ENCODE measurements at places on chromosomes 12 and 14.
A peak's percentile ranks its signal among the peaks of the same experiment; 100 is the strongest.

- no peak for DNase-seq
Observed at GRCh38 chr12:86057092-86057845, 183.2 kb downstream of the NTS start.

GRCh38 chr12:130444061-130444460 is 106.4 kb downstream of the PIWIL1 start:
- no peak for DNase-seq

GRCh38 chr12:98399532-98399931 is 115.9 kb upstream of the TMPO start:
- peak; percentile 44 for DNase-seq

DNA sequence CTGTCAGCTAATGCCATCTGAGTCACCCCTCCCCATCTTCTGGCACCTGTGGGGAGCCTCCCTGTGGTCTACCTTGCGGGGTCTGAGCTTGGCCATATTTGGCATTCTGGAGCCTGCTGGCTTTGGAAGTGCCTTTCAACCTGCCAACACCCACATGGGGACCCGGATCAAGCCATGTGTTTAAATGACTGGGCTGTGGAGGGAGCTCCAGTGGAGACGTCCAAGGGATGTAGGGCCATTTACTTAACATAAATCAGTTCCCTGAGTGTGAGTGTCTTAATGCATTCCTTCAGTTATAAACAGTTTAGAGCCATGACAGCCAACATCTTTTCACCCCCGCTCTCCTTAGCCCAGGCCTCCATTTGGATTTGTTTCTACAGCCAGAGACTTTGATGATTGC is 22.0 kb downstream of the CACNA1C start:
- DNase-seq: no peak

GRCh38 chr14:99168330-99168729 is 103.7 kb downstream of the BCL11B start:
- DNase-seq: no peak

DNA sequence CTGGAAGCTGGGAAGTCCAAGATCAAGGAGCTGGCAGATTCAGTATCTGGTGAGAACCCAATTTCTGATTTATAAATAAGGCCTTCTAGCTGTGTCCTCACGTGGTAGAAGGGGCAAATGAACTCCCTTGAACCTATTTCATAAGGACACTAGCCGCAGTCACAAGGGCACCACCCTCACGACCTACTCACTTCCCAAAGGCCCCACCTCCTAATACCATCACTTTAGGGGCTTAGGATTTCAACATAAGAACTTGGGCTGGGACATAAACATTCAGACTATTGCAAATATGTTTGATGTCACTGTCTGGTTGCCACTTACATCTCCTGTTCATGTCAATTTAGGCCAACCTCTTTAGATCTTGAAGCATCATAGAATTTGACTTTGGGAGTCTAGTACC is 10.8 kb upstream of the CNIH1 start:
- no peak for DNase-seq

DNA sequence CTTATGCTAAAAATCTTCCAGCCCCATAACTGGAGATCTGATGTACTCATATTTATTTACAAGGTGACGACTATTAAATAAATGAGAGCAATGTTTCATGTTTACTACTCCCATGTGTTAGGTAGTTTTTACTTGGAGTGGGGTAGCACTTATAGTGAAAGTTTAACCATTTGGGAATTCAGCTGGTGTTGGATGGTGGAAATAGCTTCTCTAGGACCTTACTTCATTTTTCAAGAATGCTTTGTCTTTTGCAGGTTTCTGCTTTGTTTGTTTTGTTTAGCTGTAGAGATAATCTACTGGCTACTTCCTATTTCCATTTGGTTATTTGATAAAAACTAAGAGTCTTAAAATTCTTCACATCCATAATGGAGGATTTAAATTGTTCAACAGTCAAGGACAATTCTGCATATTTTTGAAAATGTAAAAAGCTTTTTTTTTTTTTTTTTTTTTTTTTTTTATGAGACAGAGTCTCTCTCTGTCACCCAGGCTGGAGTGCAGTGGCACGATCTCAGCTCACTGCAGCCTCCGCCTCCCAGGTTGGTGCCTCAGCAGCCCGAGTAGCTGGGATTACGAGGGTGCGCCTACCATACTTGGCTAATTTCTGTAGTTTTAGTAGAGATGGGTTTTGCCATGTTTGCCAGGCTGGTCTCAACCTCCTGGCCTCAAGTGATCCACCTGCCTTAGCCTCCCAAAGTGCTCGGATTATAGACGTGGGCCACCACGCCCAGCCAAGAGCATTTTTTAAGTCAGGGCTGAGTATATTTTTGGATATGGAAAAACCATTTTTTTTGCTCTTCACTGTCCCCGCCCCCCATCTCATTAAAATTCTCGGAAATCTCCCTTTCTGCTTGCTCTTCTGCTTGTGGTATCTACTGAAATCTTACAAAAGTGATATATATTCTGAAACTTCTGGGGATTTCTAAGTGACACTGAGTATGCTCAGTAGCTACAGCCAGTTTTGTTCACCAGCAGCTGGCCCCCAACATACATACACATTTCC is 1.4 kb upstream of the ABCD2 start:
- no peak for DNase-seq

DNA sequence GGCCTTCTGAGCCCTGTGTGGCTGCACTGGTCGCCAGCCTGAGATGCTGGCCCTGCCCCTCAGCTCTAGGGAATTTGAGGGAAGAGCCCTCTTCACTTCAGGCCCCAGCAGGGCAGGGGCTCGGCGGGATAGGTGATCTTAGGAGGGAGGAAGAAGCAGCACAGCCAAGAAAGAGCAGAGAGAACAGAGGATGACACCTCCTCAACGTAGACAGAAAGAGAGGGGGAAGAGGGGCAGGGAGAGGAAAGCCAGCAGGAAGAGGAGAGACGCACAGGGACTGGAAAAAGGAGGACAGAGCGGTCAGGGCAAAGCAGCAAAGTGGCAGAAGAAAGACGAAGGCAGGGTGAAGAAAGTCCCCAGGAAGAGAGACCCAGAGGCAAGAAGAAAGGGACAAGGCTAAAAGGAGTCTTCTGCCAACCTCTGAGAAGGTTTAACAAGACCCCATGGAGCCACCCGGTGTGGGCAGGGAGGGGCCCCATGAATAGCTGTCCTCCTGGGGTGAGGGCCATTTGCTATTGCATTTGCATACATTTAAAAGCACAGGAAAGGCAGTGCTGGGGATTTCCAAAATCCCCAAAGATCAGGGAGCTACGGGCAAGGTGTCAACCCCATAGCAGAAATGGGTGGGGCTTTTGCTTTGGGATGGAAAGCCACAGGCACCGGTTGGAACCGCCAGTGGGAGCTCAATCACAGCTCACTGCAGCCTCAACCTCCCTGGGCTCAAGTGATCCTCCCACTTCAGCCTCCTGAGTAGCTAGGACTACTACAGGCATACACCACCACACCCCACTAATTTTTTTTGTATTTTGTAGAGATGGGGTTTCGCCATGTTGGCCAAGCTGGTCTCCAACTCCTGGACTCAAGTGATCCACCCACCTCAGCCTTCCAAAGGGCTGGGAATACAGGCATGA is 22.7 kb downstream of the CMKLR1 start:
- DNase-seq: no peak

DNA sequence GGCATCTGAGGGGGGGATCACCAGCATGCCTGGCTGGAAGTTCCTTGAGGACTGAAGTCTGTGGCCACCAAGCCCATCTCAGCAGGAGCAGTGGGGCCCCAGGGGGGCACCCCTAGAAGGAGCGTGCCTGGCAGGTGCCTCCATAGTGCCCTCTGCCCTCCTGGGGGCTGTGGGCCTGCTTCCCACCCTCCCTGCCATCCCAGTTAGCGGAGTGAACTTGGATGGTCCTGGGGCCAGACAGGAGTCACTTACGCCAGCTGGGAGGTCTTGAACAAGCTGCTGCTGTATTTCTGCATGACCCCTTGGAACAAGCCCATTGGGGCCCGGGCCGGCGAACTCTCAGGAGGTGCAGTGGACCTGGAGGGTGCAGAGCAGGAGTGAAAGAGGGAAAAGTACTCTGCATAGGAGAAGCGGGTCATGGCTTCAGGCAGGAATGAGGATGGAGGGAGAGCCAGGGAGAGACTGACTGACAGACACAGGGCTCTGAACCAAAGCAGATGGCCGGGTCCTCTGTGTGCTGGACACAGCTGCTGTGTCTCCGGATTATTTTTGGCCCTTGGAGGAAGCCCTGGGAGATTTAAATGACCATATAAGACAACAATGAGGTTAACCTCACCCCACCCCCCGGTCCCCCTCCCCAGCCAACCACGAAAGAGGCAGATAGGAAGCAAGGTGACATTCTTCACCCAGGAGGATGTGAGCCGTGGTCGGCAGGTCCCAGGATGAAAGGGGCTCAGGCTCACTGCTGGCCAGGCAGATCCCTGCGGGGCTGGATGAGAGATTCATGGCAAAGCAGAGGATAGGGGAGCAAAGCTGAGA is 19.6 kb downstream of the ASB2 start:
- DNase-seq: no peak

GRCh38 chr14:99725774-99726537 is 41.9 kb downstream of the CYP46A1 start:
- DNase-seq: no peak

- no peak for DNase-seq
Observed at GRCh38 chr12:80198782-80199337, 99.5 kb downstream of the OTOGL start.

DNA sequence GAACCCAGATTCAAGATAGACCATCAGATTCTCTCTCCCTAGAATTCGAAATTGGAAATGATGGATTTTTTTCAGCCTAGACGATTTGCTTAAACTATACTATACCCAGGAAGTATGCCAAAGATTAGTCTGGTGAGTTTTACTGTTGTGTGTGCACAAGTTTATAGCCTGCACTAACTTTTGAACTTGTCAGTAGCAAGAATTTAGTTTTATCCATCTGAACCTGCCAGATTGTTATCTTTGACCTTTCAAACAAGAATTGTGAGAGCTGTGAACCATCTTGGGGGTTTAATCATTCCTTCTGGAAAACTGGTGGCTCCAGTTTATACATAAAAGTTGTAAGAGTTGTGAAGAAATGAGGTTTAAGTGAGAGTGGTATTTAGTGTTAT is 243.5 kb upstream of the DAAM1 start:
- DNase-seq: no peak

- no peak for DNase-seq
Observed at GRCh38 chr14:70885343-70886022, 21.8 kb upstream of the PCNX1 start.

DNA sequence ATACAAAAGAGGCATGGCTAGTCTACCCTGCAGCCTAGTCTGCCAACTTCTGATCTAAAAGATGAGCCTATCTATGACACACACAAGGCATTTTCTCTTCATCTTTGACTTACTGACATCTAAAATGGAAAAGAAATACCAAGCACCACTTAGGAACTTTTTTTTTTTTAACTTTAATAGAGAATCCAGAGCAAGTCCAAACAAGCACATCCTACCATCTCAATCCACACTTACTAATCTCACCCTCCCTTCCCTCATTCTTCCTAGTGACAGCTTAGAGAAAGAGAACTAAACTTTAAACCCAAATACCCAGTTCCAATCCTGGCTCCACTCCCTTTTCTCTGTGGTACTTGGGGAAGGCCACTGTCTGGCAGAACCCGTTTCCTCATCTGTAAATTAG is 31.8 kb downstream of the BDKRB1 start:
- DNase-seq: no peak

DNA sequence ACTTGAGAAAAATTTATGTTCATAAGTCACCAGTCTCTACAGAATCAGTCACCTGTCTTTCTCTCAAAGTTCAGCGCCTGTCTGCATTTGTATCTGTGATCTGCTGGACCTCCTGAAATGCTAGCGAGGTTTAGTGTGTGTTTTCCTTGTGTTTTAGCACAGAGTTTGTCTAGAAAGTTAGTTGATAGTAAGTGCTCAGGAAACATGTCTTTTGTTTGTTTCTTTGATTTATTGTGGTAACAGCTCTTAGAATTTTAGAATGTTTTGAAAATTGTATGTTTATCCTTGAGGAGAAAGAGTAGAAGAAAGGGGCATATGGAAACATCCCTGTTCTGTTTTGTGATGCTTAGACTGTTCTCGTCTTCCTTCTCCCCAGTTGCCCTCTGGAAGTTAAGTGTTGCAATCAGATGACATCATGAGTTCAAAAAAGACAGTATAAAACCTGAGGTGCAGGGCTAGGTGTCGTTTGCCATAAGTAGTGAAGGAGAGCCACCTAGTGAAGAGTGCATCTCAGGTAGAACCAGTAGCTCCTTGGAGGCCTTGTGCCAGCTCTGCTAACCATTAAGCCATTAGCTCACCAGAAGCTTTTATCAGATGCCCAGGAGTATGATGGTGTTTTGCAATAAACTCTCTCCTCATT is 44.8 kb downstream of the FBXW8 start:
- no peak for DNase-seq

- no peak for DNase-seq
Observed at GRCh38 chr12:120261951-120262851, 3.3 kb downstream of the PXN start.

- no peak for DNase-seq
Observed at GRCh38 chr14:30420515-30420914, 138.4 kb upstream of the G2E3 start.

GRCh38 chr14:29354486-29354885 is 573.2 kb downstream of the PRKD1 start:
- no peak for DNase-seq

DNA sequence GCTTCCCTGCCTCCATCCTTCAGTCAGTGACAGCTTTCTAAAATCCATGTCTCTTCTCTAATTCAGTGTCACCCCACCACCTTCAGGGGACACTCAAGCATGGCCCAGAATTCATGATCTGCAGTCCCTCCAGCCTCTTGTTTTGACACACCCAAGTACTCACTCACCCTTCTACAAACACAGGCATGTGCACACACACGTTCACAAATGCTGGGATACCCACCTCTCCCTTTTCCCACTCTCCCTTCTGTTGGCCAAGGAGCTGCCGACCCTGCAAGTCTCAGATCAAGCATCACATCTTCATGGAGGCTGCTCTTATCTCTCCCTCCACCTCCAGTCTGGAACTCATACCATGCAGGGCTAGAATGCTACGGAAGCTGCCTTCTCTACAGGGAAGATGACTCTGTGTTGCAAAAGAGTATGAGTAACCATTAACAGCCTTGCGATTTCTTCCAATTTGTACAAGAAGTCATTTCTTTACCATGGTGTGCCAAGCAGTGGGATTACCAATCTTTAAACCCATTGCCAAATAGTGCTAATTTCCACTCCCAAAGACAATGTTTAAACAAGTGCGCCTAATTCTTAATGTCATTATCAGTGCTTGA is 196.1 kb downstream of the BCL11B start:
- no peak for DNase-seq

- DNase-seq: no peak
Observed at GRCh38 chr12:112961074-112961473, 17.2 kb upstream of the OAS2 start.

- DNase-seq: no peak
Observed at GRCh38 chr12:14995583-14996425, 23.0 kb downstream of the PDE6H start.

GRCh38 chr14:90797919-90798318 is 18.3 kb downstream of the TTC7B start:
- DNase-seq: no peak

GRCh38 chr12:4044101-4044500 is 170.9 kb upstream of the PARP11 start:
- no peak for DNase-seq

DNA sequence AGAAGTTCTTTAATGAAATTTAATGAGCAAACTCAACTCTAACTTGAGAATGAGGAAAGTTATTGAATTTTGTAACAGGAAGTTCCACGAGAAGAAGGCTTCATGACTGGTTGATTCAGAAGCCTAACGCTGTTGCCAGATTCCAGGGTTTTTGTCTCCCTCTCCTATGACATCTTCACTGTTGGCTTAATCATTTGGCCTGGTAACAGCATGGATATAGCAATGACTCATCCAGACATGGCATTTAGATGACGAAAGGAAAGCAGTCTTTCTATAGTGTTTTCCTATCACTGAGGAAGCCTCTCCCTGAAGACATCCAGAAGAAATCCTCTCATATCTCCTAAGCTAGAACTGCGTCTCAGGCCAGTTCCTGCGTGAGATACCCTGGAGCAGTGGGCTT is 9.4 kb upstream of the KCNA1 start:
- no peak for DNase-seq
